ENCODE measurements at places on chromosomes 2 and 18.

GRCh38 chr2:201363857-201364560 is 6.9 kb upstream of the FLACC1 start:
- no peak for DNase-seq

DNA sequence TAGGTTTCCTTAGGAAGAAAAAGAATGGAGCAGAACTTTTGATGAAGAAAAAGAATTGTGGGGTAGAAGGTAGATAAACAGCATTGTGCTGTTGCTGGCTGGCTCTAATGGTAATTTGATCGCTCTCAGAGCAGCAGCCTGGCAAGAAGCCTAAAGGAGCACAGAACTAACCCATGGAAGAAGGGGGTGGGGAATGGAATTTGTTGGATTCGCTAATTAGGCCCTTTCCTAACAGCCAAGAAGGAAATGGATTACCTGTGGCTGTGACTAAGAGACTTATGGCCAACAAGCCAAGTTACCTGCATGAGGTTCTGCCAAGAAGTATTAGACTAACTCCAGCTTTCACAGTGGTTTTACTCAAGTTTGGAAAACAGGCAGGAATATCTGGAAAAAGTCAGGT is 210.6 kb downstream of the IKZF2 start:
- DNase-seq: no peak

GRCh38 chr2:235116885-235117492 is 165.2 kb downstream of the SH3BP4 start:
- DNase-seq: no peak

DNA sequence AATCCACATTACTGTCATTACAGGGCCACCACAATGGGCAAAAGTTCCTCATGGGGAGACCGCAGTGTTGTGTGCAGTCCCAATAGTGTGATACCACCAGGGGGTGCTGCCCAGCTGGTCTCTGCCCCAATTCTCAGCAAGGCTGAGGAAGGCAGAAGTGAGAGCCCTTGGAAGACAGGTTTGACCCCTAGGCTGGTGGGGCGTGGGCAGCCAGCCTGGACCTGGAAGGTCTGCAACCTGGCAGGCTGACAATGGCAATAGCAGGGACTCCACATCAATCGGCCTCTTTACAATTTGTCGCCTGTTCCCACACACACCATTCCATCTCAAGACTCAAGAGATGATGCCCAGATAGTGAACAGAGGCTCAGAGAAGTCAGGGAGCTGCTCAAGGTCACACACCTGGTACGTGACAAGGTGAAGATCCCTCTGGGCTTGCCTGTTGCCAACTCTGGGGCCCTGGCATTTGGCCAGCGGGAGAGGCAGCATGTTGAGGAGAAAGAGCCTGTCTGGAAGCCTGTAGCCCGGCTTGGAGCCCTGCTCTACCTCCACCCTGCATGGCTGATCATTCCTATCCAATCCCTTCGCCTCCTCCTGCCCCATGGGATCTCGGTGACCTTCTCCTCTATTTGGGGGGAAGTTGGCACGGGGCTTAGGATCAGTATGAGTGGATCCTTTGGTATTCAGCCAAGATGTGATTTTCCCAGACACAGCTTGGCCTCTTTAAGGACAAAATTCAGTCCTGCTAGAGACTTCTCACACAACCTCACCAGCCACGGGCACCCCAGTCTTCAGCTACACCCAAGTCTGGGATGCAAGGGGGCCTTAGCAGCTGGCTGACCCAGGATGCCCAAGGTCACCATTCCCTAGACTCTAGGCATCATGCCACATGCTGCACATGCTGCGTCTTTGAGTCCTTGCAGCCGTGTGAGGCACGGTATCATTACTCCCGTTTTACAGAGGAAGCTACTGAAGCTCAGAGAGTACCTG is 2.9 kb upstream of the ATOH8 start:
- DNase-seq: peak; percentile 12

GRCh38 chr2:120845277-120845676 is 109.6 kb downstream of the GLI2 start:
- no peak for DNase-seq

DNA sequence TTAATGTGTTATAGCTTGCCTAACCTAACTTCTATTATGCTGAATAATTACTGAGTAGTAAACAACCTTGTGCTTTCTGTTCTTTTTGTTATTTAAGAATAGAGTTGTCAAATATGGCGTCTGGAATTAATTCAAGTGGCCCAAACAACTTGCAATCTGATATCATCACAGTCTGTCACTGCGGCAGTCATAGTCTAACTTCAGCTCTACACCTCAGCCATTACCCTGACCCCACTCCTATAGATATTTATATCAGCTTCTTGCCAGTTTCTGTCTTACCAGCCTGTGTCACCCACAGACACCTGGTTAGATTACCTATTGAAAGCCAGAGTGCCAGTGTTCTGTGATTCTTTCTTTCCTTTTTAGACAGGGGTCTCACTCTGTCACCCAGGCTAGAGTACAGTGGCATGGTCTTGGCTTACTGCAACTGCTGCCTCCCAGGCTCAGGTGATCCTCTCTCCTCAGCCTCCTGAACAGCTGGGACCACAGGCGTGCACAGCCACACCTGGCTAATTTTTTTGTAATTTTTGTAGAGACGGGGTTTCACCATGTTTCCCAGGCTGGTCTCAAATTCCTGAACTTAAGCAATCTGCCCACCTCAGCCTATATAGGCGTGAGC is 14.1 kb upstream of the KLHL41 start:
- DNase-seq: no peak

GRCh38 chr2:158575051-158575635 is 118.4 kb downstream of the PKP4 start:
- no peak for DNase-seq

Data from stimulated activated CD8-positive, alpha-beta memory T cell treated with anti-CD3 and anti-CD28 coated beads, Interleukin-4, amount 100 ng/mL, for 4 hours (primary cell).